Activated naive CD8-positive, alpha-beta T cell treated with anti-CD3 and anti-CD28 coated beads for 36 hours (primary cell): ENCODE measurements at places on chromosomes 2 and 18. TPM values are rescaled to one million over a fixed set of nuclear protein-coding genes. Genes with fewer than 3 reads are reported as not detected.

DNA sequence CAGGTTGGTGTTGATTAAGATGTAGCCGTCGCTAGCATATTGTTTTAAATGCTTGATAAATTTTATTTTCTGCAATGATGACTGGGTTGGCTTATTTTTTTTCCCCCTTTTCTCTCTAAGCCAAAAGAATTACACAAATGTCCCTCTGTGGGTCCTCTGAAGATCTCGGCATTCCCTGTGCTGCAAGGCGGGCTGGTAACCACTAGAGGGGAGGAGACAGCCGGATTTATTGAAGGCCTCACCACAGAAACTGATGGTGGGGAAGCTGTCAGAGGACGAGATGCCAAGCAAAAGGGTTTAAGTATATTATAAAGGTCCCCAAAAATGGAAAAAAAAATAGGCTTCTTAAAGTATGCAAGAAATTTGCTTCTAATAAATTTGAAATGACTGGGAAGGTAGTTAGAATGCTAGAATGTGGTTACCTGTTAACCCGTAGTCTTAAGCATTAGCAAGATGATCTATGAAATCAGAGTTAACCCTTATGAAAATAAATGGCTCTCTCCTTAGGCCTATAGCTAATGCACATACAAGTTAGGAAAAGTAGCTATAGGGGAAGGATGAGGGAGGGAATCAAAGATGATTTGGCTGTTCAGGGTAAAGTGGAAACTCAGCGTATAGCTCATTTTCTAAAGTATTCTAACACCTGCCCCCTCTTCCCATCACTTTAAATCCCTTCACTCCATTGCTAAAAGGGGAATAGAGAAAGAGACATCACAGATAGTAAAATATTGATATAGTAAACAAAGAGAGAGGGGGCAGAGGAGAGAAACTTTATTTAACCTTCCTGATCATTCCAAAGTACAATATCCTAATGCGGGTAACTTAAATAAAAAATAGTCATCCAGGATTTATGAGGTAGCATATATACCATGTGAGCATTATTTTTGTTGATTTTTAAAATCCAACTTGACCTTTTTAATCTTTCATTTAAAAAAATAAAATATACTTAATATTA lies 894.5 kb upstream of the POU3F3 start:
- no peak for DNase-seq

DNA sequence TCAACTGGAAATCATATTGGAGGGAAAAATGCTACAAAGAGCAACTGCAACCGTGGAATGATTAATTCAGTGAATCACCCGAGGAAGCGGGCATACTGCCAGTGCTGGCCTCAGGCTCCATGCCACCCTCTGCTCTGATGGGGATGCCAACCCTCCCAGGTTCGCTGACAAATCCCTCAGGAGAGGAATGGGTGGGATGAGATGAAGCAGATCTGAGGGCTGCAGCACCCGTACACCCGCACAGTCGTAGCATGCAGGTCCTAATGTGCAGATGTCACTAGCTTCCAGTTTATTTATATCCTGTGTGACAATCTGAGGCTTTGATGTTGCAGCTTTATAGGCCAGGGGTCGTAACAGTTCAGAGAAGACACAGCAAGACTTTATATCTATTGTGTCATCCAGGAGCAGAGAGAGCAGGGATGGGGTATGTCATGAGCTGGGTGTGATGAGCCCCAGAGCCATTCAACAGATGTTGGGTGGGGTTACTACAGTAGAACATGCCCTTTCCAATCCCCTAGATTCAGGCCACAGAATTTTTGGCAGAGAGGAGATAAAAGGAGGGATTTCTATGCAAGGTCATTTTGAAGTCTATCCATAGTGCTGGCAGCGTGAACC lies 44.6 kb downstream of the DPP4 start:
- DNase-seq, result no peak

DNA sequence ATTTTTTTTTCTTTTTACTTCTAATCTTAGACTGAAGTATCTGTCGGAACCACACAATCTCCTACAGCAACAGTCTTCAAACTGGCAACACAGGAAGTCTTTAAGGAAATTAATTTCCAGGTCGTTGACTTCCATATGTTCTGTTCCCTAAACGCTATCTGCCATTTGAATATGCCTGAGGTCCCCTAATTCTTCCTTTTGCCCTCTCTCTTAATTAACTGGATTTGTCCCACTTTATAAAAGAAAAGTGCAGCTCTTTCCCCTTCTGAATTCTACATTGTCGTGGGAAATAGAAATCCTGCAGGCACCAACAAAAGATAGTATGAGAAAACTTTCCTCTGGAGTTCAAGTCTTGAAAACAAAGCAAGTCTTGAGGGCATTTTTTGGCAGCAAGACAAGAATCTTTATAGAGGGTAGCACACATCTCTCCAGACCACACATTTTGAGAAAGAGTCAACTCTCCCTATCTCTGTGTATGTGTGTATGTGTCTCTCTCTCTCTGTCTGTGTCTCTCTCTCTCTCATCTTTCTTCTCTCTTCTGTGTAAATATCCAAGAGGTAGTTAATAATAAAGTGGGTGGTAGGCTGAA lies 879.8 kb downstream of the SOCS6 start:
- DNase-seq, result no peak

Gene UGT1A3
- not detected for total RNA-seq

DNA sequence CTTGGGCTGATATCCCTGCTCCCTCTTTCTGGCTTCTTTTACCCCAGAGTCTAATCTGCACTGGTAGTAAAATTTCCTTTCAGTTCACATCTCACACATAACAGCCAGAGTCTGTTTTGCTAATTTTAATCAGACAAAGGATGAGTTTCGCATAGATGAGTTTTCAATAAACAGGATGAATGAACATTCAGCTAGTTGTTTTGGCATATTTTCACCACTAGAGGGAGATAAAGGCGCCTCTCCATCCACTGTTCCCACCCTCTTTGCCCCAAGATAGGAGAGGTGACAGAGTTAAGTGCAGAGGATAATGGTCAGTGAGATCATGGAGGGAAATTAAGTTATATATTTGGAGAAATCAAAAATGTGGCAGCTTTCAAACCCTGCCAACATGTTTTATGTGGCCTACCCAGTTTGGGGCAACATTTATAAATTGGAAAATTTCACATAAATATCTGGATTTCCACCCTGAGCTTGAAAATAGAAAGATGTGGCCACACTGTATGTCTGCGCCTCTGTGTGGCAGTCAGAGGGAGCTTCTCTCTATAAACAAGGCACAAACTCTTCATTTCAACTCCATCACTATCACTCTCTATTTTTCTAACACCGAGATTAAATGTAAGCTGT lies 48.5 kb upstream of the DTNA start:
- no peak for DNase-seq

GRCh38 chr2:122507261-122507660 lies 751.8 kb downstream of the TSN start:
- DNase-seq, result no peak

Gene CYP27A1
- not detected for total RNA-seq

GRCh38 chr2:107436281-107436680 lies 390.4 kb upstream of the RGPD4 start:
- no peak for DNase-seq

GRCh38 chr2:212940816-212941215 lies 210.6 kb downstream of the IKZF2 start:
- no peak for DNase-seq

- peak; percentile 43 for DNase-seq
Measured at GRCh38 chr18:12308386-12309100, 502 bp downstream of the TUBB6 start.

- DNase-seq, result no peak
Measured at GRCh38 chr2:169452080-169452479, 27.2 kb upstream of the BBS5 start.

DNA sequence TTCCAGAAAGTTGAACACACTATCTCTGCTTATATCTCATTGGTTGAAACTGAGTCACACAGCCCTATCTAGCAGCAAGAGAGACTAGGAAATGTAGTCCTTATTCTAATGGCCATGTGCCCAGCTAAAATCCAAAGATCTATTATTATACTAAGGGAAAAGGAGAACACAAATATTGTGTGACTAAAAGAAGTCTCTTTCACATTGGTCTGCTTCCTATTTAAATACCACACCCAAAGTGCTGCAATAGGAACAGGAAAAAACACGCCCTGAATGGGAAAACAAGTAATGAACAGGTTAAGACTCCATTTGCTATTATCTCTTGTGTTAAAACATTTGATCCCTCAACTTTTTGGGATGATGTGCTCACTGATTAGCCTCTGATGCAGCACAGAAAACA lies 86.8 kb upstream of the BARD1 start:
- DNase-seq, result no peak

DNA sequence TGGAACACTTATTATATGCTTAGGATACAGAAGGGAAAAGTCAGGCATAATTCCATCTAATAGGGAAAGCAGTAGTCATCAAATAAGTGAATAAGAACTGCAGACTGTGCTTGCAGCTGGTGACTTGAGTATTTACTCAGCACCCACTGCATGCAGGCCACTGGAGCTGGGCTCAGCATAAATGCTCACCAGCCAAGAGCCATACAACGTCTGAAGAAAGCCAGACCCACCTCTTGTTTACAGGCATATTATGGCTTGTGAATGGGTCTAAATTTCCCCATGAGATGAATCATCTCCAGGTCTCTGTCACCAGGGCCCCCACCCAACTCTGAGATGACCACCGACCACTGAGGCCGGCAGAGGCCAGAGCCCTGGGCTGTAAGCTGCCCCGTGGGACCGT lies 123.8 kb upstream of the PKDCC start:
- DNase-seq, result no peak

GRCh38 chr18:5294113-5294456 lies 1.4 kb downstream of the ZBTB14 start:
- no peak for DNase-seq

DNA sequence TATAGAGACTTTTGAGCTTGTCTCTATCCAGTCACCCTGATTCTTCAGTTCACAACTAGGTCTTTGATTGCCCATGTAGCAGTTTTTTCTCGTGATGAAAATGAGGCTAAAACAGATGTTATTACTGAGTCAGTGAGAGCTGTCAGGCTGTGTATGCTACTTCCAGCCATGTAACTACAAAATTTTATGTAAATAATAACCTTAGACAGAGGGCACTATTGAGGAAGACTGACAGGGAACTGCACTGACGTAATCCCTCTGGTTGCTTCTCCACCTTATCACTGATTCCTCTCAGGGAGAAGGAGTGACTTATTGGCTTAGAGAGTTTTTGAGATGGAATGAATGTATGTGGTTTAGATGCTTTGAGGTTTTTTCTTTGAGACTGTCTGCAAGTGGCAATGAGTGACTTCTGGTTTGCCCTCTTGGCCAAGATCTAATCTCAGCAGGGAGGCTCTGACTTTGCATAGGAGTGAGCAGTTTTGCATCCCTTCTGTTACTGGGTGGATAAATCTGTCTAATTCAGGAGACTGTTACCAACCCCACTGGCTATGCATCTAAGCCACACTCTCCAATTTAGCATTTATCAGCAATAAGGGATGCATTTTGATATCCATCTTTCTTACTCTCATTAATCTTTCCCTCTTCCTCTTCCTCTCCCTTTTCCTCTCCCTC lies 555.2 kb upstream of the FANCL start:
- DNase-seq, result no peak

Gene BCL11A
- 1.6 TPM for total RNA-seq

DNA sequence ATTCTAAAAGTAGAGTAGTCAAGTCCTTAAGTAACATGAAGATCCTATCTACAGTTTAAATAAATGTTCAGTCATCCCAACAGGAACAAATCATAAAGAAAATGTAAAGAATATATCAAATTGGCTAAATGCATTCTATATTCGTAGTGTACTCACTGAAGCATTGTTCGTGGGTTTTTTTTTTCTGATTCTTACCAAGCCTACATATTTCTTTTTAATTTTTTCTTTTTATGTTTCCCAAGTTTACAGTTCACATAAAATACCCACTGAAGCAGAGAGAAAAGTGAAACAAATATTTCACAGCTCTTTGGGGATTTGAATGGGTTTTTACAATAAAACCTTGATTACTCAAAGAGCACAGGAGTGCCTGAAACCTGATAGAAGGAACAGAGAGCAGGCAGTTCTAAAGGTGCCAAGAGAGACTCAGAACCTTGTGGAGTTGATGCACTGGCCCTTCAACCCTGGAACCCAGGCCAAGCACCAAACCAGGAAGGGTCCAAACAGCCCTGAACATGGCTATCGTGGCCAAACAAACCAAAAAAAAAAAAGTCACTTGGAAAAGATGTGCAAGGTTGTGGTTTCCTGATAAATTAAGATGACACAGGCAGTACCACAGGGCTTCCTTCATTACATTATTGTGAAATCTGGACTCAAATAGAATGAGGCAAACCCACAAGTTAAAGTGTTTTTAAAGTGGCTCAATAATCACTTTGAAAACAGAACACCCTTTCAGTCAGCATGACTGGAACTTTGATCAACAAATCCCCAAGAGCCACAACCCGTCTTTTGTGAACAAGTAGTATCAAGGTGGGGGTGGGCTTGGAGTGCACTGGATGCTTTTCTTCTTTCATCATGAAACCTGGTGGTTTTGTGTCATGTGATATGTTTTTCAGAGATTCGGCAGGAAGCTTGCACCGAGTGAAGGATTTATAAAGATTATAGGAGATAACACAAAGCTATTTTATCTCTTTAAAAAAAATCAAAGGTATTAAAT lies 245.0 kb upstream of the FN1 start:
- peak; percentile 13 for DNase-seq

DNA sequence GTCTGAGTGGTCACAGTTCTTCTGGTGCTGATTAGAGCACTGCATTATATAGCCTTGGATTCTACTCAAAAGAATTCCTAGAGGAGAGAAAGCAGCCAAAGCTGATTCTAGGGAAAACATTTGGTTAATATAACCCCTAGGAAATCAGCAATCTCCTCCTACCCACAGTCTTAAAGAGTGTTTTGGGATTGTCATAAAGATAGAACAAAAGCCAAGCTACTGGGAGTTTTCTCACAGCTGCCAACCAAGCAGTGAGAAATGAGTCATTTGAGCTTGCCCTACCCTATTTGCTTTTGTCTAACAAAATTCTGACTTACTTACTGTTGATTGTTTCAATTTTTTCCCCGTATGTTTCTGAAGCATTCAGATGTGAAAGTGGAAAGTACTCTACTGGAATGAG lies 469.3 kb downstream of the PLCL1 start:
- no peak for DNase-seq

GRCh38 chr2:109171444-109172334 lies 42.7 kb downstream of the SH3RF3 start:
- DNase-seq, result no peak

Gene IL36A
- total RNA-seq, result not detected

DNA sequence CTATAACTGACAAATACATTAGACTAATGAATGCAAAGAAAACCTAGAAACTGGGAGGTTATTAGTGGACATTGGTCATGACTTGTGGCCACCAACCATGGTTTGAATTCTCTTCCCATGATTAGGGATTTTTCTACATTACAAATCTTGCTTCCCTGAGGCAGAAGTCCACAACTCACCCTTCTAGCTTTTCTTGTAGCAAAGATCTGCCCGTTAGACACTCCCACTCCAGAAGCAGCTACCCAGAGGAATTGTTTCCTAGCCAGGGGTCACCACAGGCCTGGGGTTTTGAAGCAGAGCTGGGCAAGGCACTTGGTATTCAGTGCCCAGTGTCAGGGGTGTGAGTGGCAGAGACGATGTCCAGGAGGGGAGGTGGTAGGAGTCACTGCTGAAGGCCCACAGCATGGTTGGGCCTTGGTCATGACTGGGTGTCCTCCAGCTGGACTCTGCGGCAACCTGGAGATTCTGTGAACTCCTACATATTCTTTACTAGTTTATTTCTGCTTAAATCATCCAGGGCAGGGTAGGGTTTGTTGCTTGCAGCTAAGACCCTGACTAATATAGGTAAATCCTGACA lies 54.9 kb downstream of the ACTR2 start:
- no peak for DNase-seq
